WTC11 (cell line): ENCODE measurements at places on chromosomes 6 and 20.

- DNase-seq, result no peak
These were observed 405.9 kb upstream of the SULF2 start for GRCh38 chr20:48191200-48191599.

- DNase-seq, result no peak
These were observed 66.6 kb upstream of the TAB2 start for GRCh38 chr6:149250951-149251350.

- no peak for DNase-seq
These were observed 215.9 kb upstream of the AGPAT4 start for GRCh38 chr6:161489626-161490306.

DNA sequence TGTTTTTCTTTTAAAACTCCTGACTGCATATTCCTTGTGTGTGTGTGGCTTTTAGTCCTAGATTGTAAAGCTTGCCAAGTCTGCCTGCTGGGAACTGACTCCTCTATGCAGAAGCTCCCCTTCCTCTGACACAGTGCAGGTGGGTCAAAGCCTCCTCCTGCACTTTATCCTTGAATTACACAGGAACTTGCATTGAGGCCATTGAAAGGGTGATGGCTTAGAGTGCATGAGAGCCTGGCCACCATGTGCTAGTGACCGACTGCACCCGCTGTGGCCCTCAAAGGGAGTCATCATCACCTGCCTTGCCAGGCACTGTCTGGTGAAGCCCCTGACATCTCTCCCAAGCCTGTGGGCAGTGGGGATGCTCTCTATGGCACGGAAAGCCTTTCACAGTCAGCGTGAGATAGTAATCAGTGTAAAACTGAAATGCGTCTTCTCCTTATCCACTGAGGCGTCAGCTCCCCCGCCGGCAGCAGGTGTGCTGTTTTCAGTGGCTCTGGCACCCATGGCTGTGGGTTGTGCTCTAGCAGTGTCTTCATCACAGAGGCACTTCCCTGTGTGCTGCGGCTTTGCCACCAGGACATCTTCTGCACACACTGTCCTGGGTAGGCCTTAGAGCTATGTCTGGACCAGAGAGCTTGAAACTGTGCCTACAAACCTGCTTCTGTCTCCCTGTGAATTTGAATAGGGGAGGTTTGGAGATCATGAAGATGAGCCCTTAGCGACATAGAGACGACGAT lies 87.9 kb downstream of the THBS2 start:
- no peak for DNase-seq
